ENCODE measurements at places on chromosomes 6 and 20. TPM values are rescaled to one million over a fixed set of nuclear protein-coding genes. Genes with fewer than 3 reads are reported as not detected.
A peak's percentile ranks its signal among the peaks of the same experiment; 100 is the strongest.

UBE2C gene
- 205 TPM for total RNA-seq

DNA sequence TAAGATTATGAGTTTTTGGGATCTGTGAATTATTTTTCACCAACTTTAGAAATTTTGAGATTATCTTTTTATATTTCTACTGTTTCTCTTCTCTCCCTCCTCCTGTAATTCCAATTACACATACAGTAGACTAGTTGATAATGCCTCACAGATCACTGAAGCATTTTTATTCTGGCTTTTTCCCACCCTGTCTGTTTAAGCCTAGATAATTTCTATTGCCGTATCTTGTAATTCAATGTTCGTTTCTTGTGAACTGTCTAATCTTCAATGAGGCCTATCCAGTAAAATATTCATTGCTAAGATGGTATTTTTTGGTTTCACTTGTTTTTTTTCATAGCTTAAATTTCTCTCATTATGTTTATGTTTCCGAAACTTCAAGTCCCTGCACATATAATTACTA, 12.0 kb downstream of the MDN1 start:
- no peaks in the 10 kb centered on the region for H3K4me1 ChIP-seq
- H3K27ac ChIP-seq: no peak overlapping the region
- peaks cover 7% of the 10 kb centered on the region for H3K36me3 ChIP-seq
- no peak overlapping the region for H3K4me3 ChIP-seq
- no peaks in the 10 kb centered on the region for H3K27me3 ChIP-seq

- H3K4me1 ChIP-seq: no peaks in the 10 kb centered on the region
- H3K4me3 ChIP-seq: no peak overlapping the region
- H3K27ac ChIP-seq: no peak overlapping the region
- no peaks in the 10 kb centered on the region for H3K36me3 ChIP-seq
- DNase-seq: no peak
- H3K27me3 ChIP-seq: no peaks in the 10 kb centered on the region
Observed at GRCh38 chr6:65819152-65819551, 112.1 kb upstream of the EYS start.

DNA sequence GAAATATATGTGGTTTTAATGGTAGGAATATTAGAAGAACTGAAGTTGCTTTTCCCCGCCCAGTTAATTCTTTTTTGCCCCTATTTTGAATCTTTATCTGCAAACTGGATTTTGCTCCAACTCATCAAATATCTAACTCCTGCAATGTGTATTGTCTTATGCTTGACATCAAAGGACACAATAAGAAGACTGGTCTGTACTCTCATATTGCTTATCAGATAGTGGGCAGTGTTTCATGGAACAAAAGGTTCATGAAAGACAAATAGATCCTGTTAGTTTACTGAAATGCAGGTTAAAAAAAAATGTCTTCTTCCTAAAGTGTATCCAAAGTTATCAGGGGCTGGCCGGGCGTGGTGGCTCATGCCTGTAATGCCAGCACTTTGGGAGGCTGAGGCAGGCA, 27.7 kb upstream of the GTF3C6 start:
- no peaks in the 10 kb centered on the region for H3K27me3 ChIP-seq
- no peaks in the 10 kb centered on the region for H3K4me1 ChIP-seq
- no peak overlapping the region for H3K27ac ChIP-seq
- H3K36me3 ChIP-seq: no peaks in the 10 kb centered on the region
- DNase-seq: no peak

DNA sequence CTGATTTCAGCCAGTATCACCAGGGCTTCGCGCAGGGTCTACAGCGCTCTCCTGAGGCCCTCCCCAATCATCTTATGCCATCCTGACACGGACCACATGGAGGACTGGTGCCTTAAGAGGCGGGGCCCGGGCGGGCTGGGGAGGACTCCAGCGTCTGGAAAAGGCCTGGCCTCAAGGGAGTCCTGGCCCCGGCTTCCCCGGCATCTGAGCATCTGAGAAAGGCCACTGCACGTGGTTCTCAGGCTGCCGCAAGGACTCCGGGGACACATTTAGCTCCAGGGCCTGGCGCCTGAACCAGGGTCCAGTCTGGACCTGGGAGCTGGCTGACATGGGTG, 21.4 kb downstream of the BHLHE23 start:
- H3K27me3 ChIP-seq: no peaks in the 10 kb centered on the region
- H3K4me3 ChIP-seq: no peak overlapping the region
- DNase-seq: no peak
- H3K36me3 ChIP-seq: no peaks in the 10 kb centered on the region

NHLRC1 gene
- not detected for total RNA-seq

DNA sequence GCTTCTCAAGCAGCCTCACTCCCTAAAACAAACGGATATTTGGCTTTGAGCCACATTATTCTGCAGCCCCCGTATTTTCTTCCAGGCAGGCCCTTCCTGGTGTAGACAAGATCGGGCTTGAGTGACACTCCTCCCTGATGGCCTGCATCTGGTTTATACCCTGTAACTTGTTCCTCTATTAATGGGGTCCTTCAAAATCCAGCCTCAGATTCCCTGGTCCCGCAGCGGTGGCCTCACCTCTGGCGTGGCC, 375 bp upstream of the TMEM14C start:
- no peak for DNase-seq
- H3K4me3 ChIP-seq: peak overlapping the region; percentile 85
- H3K27me3 ChIP-seq: no peaks in the 10 kb centered on the region
- H3K4me1 ChIP-seq: peaks cover 21% of the 10 kb centered on the region

DNA sequence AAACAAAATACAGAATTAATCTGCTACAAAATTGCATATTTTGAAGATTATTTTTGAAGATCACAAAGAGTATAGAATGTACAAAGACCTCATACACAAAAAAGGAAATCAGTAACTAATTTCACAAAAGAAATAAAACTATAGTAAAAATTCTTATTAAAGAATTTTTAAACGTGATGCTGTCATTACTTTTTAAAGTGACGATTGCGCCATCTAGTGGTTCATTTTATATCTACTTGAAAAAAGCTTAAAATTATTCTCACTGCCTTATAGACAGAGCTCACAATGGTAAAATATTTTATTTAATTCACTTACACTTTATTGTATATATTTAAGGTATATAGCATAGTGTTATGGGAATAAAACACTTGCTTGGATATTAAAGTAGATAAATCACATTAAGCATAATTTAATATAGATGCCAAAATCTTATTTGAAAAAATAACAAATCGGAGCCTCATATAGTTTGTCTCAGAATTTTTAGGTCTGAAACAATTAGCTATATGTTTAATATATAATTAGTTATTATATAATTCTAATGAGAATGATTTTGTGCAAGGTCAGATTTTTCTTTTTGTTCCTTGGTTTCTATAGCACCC, 128.8 kb downstream of the PHF3 start:
- H3K36me3 ChIP-seq: no peaks in the 10 kb centered on the region
- H3K27ac ChIP-seq: no peak overlapping the region
- H3K27me3 ChIP-seq: no peaks in the 10 kb centered on the region
- H3K4me1 ChIP-seq: no peaks in the 10 kb centered on the region

SEL1L2 gene
- total RNA-seq: not detected

- H3K27me3 ChIP-seq: no peaks in the 10 kb centered on the region
- no peak for DNase-seq
- H3K27ac ChIP-seq: no peak overlapping the region
- H3K4me1 ChIP-seq: peaks cover 10% of the 10 kb centered on the region
- H3K36me3 ChIP-seq: no peaks in the 10 kb centered on the region
- no peak overlapping the region for H3K4me3 ChIP-seq
Observed at GRCh38 chr6:170266061-170266825, 24.6 kb downstream of the DLL1 start.

ZSCAN12 gene
- total RNA-seq: 0.81 TPM

DNA sequence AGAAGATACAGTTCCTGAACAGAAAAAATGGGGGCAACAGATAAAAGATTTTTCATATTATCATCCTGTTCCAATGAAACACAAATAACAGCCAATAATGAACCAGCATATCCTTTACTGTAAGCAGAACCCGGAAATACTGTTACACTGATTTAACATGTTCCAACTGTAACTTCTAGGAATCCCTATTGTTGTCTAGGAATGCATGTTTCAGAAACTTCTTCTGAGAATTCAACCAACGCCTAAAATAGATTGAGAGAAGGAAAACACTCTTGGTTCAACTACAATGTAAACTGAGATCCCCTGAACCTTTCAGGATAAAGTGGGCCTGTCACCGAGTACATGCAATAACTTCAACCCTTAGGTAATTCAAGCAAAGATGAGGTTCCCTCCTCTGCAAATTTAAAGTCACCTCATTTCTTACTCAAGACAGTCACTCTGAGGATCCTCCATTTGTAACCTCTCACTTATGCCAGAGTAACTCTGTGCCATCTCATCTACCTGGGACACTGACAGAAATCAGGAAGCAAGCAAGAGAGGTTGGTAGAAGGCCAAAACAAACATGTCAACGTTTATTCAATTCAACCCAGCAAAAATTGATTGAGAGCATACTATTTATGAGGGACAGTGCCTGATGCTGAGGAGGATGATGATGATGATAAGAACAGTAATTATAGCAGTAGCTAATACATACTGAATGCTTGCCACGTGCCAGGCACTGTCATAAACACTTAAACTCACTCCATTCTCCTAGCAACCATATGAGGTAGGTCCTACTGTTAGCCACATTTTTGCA, 14.1 kb downstream of the UBE3D start:
- H3K27ac ChIP-seq: no peak overlapping the region
- H3K4me3 ChIP-seq: no peak overlapping the region
- no peak for DNase-seq
- H3K4me1 ChIP-seq: no peaks in the 10 kb centered on the region
- H3K36me3 ChIP-seq: peaks cover 5% of the 10 kb centered on the region

DNA sequence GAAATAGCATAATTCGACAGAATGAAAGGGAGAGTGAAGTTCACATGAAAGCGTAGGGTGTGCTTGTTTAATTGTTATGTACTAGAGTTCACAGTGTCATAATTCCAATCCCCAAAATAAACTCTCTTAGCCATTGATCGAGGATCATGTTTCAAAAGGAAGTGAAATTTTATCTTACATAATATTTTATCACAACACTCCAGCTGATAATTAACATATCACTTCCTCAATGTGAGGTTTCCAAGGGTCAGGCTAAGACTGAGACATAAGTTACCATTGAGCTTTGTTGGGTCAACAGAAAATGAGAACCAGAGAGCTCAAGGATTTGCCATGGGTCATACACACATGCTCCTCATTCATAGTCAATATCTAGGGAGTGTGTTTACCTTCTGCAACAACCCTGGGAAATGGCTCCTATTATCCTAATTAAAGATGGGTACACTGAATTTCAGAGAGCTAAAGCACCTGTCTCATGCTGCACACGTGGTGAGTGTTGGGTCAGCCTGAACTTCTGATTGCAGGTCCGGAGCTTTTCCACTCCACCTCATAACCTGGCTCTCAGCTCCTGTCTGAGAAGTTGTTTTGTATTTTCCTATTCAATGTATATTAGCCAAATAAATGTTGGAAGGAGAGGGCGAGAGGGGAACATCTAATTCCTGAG, 3.0 kb downstream of the GSTA2 start:
- no peak overlapping the region for H3K27ac ChIP-seq
- no peaks in the 10 kb centered on the region for H3K27me3 ChIP-seq
- H3K4me3 ChIP-seq: no peak overlapping the region
- no peak for DNase-seq
- no peaks in the 10 kb centered on the region for H3K36me3 ChIP-seq

CAP2 gene
- 3.8 TPM for total RNA-seq

LGSN gene
- total RNA-seq: 0.30 TPM

DNA sequence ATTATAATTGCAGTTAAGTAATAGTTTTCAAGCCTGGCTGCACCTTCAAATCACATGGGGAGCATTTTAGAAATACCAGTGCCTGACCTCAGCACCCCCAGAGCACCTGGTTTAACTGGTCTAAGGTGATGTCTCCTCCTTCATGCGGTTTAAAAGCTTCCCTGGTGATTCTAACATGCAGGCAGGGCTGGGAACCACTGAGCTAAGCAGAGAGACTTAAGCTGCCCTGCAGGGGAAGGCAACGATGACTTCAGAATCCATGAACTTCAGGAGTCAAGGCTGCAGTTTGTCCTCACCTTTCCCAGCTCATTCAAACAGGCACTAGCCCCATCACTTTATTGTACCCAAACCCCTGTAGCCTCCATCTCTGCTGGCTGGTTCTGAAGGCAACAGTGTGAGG, 6.1 kb upstream of the DTNBP1 start:
- no peak for DNase-seq
- no peak overlapping the region for H3K27ac ChIP-seq
- no peak overlapping the region for H3K4me3 ChIP-seq
- no peaks in the 10 kb centered on the region for H3K4me1 ChIP-seq
- no peaks in the 10 kb centered on the region for H3K36me3 ChIP-seq
- H3K27me3 ChIP-seq: peaks cover 22% of the 10 kb centered on the region

DNA sequence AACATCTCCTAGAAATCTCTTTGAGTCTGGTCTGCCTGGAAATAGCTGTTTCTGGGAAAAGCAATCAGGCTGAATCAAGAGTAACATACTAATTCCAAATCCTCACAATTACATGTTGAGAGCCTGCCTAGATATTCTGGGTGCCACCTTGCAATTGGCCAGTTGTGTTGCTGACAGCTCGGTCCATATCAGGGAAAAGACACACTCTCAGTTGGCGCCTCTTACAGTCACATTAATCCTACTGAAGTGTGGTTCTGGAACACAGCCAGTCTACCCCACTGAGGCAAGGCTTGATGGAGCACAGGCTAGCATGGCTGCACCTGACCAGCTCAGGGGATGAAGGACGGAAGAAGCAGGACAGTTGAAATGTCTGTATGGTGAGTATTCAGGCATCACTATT, 121.4 kb upstream of the TAB2 start:
- no peak for DNase-seq
- H3K27me3 ChIP-seq: no peaks in the 10 kb centered on the region
- H3K4me3 ChIP-seq: no peak overlapping the region
- H3K4me1 ChIP-seq: no peaks in the 10 kb centered on the region
- H3K27ac ChIP-seq: no peak overlapping the region

GRCh38 chr6:19864285-19864684, 27.1 kb downstream of the ID4 start:
- no peaks in the 10 kb centered on the region for H3K36me3 ChIP-seq
- peaks cover 24% of the 10 kb centered on the region for H3K27me3 ChIP-seq
- H3K4me3 ChIP-seq: no peak overlapping the region
- no peak overlapping the region for H3K27ac ChIP-seq
- H3K4me1 ChIP-seq: peaks cover 23% of the 10 kb centered on the region
- no peak for DNase-seq

IL17F gene
- not detected for total RNA-seq

ZNF76 gene
- total RNA-seq: 47.5 TPM

Measured in HCT116 (cell line).